ENCODE measurements at places on chromosomes 6 and 20. TPM values are rescaled to one million over a fixed set of nuclear protein-coding genes. Genes with fewer than 3 reads are reported as not detected.

TMEM244 gene
- total RNA-seq, result not detected

TP53TG5 gene
- total RNA-seq, result not detected

CLPSL2 gene
- not detected for total RNA-seq

PTPN1 gene
- 22.8 TPM for total RNA-seq

TULP4 gene
- total RNA-seq, result 22.6 TPM

CCN5 gene
- total RNA-seq, result 4.2 TPM

CBLN4 gene
- not detected for total RNA-seq

FERMT1 gene
- total RNA-seq, result 0.56 TPM

SAPCD1 gene
- 2.8 TPM for total RNA-seq

METTL24 gene
- not detected for total RNA-seq

ALDH5A1 gene
- total RNA-seq, result 2.0 TPM

IPCEF1 gene
- total RNA-seq, result 0.54 TPM

GPR31 gene
- not detected for total RNA-seq

TRIM31 gene
- 0.12 TPM for total RNA-seq

PCNA gene
- 510 TPM for total RNA-seq

MAP7 gene
- 1.0 TPM for total RNA-seq

C6orf141 gene
- total RNA-seq, result 2.6 TPM

SRMS gene
- total RNA-seq, result not detected
